ENCODE measurements at places on chromosomes 7 and 10. TPM values are rescaled to one million over a fixed set of nuclear protein-coding genes. Genes with fewer than 3 reads are reported as not detected.

DNA sequence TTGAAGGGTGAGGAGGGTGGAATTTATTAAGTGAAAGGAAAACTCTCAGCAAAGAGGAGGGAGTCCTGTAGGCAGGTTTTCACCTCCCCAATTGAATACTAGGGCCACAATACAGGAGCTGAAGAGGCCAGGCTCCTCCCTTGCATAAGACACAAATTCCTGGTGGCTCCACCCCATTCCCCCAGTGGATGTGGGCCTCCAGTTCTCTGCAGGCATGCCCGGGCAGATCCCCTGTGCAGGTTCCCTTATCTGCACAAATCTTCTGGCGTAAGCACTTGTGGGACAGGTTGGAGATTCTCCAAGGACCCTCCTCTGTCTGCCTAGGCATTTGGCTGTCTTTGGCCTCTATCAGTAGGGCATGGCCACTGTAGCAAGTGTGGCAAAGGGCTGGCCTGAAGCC is 847.1 kb upstream of the MBL2 start:
- DNase-seq = no peak

- DNase-seq = peak; percentile 50
These were observed 989 bp downstream of the ERLIN1 start for GRCh38 chr10:100184840-100185239.

DNA sequence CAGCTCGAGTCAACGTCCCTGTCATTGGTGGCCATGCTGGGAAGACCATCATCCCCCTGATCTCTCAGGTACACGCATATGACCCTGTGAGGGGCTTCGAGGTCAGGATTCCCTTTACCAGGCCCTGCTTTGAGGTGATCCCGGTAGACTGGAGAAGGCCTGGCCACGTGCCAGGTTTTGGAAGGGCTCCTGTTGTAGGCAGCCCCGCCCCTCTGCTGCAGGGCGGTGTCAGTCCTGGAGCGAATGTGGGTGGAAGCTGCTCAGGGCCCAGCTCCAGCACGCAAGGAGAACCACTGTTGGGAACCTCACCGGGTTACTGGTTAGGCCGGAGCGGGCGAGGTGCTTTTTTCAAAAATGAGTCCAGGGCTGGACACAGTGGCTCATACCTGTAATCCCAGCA is 15.6 kb downstream of the MDH2 start:
- no peak for DNase-seq

DNA sequence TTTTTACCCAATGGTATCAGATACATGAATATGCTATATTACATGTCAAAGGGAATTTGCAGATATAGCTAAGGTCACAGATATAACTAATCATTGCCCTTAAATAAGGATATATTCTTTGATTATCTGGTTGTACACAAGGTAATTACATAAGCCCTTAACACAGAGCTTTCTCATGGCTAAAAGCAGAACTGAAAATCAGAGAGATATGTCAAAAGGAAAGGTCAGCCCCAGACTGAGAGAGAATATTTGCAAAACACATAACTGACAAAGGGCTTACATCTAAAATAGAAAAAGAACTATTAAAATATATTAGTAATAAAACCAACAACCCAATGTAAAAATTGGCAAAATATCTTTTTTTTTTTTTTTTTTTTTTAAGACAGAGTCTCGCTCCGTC is 1029.5 kb upstream of the LRRN3 start:
- no peak for DNase-seq

- no peak for DNase-seq
These were observed 181.2 kb upstream of the NOBOX start for GRCh38 chr7:144584726-144585125.

- DNase-seq = no peak
These were observed 469.8 kb downstream of the KIF20B start for GRCh38 chr10:90171014-90171722.

GRCh38 chr10:96618653-96619052 is 31.8 kb upstream of the TM9SF3 start:
- DNase-seq = no peak

- no peak for DNase-seq
These were observed 56.8 kb upstream of the CD36 start for GRCh38 chr7:80581486-80582260.

DNA sequence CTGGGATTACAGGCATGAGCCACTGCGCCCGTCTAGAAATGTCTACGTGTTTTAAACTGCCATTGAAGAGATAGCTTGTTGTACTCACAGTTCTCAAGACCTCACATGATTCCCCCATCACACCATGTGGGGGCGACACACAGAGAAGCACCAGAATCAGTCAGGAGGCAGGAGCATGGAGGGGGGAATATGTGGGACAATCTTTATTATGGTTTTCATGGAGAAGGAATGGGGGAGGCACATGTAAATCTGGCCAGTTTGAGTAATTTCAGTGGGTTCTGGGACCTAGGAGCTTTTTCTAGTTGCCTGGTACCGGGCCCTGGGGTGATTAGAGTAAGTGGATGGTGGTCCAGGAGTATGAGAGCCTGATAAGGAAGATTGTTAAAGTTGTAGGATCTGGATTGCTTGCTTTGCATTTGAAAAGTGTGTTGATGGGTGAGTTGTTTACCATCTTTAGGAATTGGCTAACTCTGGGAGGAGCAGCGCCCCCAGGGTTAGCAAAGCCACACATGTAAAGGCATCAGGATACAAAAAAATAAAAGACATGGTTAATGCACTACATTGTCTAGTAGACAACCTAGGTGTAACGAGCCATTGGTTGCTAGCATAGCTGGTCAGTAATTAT is 85.4 kb upstream of the SLC13A1 start:
- DNase-seq = no peak

DNA sequence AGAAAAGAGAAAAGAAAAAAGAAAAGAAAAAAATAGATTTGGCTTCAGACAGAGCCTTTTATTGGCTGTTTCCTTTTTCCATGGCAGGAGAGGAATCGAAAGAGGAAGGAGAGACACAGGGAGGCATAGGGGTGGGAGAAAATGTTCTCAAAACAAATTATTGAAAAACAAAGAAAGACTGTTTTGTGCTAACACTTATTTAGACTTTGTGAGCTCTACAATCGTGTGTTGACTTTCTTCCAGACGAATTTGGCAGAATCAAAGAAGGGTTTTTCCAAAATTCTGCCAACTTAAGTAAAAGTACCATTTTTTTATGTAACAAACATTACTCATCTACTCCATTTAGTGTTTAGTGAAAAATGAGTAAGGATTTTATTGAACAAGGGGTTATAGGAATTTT is 982.2 kb downstream of the REEP3 start:
- no peak for DNase-seq

DNA sequence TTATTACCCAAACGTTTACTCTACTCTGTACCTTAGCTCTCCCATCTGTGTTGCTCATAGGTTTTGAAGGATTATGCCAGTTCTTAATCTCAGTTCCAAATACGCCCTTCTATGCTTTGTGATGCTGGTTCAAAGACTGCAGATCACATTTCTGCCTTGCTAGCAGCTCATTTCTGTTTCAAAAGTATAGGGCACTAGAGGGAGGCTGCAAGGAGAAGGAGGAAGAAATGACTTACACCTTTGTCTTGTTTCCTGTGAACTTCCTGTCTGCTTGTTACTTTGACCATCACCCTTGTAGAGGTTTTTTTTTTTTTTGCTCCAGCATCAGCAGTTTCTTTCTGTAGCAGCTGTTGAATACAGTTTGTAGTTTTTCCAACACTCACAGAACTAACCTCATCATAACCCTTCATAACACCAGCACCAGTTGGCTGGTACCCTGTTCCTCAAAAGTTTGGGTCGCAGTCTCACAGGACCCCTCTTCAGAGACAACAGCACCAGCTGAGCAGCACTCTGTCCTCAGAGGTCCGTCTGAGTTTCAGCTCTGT is 16.5 kb downstream of the SLK start:
- DNase-seq = peak; percentile 67

TMEM178B gene
- total RNA-seq = not detected

CALML5 gene
- not detected for total RNA-seq

CUBN gene
- total RNA-seq = 0.25 TPM

TAF6 gene
- total RNA-seq = 71.0 TPM

PTTG1IP2 gene
- total RNA-seq = not detected

GJD4 gene
- not detected for total RNA-seq

ZNF804B gene
- total RNA-seq = not detected
